ENCODE measurements at places on chromosomes 11 and 22.
A peak's percentile ranks its signal among the peaks of the same experiment; 100 is the strongest.

- DNase-seq, result no peak
These were observed 51.5 kb upstream of the PHF21B start for GRCh38 chr22:45061332-45061731.

DNA sequence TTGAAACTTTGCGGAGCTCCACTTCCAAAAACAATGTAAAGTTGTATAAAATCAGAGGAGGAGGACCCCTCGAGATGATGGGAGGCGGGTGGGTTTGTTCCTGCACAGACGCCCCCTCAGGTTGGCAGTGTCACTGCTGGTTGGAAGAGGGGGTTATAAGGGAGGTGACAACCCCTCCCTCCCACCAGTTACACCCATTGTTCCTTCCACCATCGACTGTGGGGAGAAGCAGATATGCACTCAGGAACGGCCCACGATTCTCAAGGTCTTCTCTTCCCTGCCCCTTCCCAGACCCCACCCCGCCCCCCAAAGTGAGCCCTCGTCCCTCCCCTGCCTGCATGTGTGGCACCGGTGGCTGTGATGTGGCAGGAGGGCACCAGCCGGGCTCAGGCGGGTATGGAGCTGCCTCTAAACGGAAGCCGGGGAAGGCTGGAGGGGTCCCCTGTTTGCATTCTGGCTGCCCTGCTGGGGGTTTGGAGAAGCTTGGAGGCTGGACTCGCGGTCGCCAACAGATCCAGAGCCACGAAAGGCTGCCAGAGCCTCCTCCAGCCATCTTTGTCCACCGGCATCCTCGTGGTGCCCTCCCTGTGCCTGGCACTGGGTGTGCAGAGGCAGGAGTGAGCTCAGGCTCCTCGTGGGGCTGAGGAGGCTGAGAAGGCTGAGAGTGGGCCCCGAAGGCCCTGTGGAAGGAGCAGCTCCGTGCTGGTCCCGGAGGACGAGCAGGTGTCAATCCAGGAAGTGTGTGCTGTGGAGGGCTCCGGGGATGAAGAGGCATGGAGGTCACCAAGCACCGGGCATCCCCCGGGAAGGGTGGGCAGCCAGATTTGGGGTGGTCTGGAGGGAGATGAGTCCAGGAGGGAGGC, 778 bp downstream of the KDELR3 start:
- no peak for DNase-seq

DNA sequence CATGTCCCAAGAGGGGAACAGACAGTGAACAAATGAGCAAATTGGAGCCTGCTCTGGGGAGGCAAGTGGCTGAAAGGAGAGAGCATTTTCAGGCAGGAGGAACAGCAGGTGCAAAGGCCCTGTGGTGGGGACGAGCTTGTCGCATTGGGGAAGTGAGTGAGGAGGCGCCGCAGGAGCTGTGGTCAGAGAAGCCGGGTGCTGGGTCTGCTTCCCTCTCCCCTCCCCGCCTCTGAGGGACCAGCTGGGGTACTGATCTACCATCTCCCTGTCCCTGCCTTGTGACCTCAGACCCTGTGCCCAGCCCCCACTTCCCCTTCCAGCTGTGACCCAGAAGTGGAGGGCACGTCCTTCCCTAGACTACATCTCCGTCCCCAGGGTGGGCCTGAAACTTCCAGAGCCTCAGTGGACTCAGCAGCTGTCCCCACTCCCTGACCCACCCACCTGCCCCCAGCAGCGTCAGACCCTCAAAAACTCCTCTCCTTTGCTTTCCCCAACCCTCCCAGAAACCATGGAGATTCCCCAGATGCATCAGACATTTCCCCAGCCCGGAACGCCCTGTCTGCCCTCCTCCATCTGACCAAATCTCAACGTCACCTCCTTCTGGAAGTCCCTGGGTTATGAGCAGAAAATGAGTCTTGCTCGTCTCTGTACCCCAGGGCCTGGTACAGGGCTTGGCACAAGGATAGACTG, 19.7 kb upstream of the PDGFB start:
- peak; percentile 10 for DNase-seq

- DNase-seq, result no peak
These were observed 71.8 kb downstream of the BTBD10 start for GRCh38 chr11:13391217-13391616.

GRCh38 chr22:49487950-49488349, 339.7 kb downstream of the BRD1 start:
- no peak for DNase-seq

DNA sequence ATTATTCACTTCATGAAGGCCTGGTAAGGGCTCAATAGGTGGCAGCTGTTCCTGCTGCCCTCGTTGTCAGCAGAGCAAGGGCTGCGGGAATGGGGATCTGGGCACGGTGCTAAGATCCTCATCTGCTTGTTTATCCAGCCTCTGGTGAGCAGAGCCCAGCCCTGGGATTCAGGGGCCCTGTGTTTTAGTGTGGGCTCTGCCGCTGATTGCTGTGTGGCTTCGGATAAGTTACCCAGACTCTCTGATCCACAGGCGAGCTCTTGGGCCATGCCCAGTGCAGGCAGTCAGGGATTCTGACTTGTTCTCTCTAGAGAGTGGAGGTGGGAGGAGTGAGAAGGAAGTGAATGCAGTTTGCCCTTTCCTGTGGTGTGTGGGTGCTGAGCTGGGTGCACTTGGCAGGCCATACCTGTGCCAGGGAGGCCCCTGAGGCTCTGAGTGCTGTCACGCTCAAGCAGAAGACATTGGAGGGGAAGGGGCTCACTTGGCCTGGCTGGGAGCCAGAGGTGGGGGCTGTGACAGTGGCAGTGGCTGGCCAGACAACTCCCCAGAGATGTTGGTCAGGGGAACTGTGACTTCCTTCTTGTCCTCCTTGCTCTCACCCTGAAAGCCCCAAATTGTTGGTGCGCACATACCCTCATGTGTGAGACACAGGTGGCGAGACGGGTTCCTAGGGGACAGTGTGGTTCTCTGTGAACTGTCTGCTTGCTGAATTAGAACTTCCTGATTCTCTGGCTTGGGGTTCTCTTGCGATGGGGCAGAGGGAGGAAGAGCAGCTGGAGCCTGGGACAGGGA, 43.7 kb downstream of the CD82 start:
- DNase-seq, result peak; percentile 41

DNA sequence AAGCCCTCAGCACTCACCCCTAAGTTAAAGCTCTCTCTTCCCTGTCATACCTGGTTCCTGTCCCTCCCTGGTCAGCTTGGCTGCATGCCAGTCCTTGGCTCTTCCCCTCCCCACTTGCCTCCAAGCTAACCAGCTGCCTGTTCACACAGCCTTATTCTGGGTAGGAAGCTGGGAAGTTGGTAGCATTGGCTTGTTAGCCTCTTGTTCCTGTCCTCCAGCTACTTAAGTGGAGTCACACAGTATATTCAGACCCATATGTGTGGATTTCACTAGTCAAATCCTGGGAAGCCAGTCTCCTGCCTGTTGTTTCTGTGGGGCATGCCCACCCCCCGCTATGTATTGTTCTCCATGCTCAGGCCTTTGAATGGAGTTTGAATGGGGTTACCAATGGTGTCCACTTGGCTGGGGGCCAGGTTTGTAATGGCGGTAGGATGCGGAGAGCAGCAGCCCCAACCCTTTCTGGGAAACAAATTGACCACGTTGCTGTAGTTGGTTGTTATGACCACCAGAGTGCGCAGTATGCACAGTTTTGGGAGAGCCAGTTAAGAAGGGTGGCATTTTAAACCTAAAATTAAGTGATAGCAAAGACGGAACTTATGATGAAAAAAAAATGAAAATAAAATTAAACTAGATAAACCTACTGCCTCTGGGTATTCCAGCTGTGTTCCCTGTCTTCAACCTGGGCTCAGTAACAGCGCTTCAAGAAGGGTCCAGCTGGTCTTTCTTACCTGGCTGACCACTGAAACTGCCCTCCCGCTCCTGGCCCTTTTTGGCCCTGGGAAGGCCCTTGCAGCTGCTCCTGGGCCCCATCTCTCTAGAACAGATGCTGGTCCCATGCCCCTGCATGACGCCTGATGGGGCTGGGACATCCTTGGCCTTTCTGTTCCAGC, 10.7 kb upstream of the RPS3 start:
- peak; percentile 84 for DNase-seq

- DNase-seq, result no peak
These were observed 28.8 kb downstream of the TOB2 start for GRCh38 chr22:41417622-41418390.

- DNase-seq, result no peak
These were observed 3.3 kb downstream of the KDELR3 start for GRCh38 chr22:38471237-38471636.

- DNase-seq, result no peak
These were observed 232.6 kb downstream of the FAT3 start for GRCh38 chr11:92457250-92457649.
